Natural killer cell treated with Interleukin-12 subunit alpha and Interleukin-12 subunit beta and Interleukin-15 and Interleukin-18, amount 100 ng/mL, for 72 hours (primary cell): ENCODE measurements at places on chromosomes 16 and 17. TPM values are rescaled to one million over a fixed set of nuclear protein-coding genes. Genes with fewer than 3 reads are reported as not detected.

DNA sequence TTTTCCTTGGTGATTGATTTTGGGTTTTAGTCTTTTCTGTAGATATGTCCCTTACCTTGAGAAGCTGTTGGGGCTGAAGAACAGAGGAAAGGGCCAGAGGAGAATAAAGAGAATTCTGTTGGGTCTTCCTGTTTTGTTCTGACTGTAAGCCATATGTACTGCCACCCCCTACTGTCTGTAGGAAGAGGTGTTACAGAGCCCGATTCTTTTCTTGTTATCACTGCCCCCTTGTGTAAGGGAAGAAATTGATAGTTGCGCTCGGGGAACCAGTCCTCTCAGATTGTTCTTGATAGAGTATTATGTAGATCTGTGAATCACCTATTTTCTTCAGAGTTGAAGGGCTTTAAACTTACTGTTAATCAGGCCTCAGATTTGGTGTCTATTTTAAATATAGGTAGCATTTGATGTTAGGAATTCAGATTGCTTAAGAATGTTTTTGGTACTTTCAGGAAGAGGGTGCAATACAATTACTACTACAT is 2.4 kb downstream of the TANC2 start:
- peak; percentile 65 for DNase-seq

GRCh38 chr16:9542165-9542755 is 450.8 kb downstream of the HAPSTR1 start:
- no peak for DNase-seq

GRCh38 chr17:17172001-17172939 is 33.9 kb downstream of the PLD6 start:
- no peak for DNase-seq

- DNase-seq, result no peak
Measured at GRCh38 chr17:9959377-9959981, 54.4 kb upstream of the RCVRN start.

DNA sequence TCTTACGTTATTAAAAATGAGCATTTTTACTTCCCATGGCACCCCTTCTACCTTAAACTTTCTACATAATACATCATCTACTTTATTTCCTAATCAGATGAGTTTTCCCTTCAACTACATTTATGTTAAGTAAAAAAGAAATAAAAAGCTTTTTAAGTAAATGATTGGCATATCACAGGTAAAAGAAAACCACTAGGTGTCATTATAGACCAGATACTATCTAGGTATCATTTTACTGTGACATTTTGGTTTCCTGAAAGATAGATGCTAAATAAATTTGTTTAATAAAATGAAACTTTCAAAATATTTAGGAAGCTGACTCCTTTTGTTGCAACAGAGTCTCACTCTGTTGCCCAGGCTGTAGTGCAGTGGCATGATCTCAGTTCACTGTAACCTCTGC is 3.8 kb upstream of the CMTM1 start:
- no peak for DNase-seq

DNA sequence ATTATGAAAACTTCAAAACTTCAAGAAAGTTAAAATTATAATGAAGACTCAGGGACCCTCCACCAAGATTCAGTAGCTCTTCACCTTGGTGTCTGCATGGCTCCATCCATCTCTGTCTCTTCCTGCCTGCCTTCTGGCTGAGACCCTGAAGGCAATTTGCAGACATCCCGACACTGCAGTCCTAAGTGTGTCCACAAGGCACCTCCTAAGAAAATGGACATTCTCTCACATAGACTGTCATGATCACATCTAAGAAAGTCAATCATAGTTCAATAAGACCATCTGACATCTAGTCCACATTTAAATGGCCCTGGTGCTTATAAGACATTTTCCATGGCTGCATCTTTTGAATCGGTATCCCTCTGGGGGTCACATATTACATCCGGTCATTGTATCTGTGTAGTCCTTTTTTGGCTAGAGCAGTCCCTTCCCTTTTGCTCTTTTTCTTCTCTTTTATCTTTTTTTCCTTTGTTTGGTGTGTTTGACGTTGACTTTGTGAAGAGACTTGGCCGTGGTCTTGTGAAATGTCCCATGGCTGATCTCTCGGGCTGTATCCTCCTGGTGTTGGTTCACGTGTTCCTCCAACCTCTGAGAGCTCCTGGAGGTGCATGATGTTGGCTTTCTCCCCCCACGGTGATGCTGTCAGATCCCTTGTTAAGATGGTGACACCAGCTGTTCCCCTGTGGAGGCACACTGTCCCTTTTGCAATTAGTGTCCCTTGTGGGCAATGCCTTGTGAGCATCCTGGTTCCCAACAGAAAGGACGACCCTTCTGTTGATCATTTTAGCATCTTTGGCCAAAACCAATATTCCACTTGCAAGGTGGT is 5.0 kb upstream of the TNFRSF13B start:
- no peak for DNase-seq

DNA sequence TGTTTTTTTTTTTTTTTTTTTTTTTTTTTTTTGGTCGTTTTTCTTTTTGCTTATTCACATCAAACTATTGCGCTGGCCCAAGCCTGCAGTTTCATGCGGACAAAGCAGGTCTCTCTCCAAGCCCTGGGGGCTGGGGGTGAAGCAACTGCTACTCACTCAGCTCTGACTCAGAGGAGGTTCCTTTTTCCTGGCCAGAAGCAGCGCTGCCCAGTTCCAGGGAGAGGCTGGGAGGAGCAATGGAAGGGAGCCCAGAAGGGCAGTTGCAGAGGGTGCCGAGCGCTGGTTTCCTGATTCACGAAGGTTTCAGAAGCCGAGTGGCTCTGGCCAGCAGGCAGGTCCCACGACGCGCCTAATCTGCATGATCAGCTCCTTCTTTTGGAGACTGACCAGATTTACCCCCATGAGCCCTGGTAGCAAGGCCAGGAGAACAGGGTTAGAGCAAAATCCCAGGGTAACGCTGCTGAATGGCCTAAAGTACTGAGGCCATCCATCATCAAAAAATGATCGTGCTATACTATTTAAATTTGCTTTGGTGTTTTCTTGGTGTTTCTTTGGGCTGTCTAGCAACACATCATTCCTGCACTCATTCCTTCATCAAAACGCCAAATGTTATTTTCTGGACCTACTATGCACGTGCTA is 144.7 kb upstream of the SOX9 start:
- DNase-seq, result no peak

DNA sequence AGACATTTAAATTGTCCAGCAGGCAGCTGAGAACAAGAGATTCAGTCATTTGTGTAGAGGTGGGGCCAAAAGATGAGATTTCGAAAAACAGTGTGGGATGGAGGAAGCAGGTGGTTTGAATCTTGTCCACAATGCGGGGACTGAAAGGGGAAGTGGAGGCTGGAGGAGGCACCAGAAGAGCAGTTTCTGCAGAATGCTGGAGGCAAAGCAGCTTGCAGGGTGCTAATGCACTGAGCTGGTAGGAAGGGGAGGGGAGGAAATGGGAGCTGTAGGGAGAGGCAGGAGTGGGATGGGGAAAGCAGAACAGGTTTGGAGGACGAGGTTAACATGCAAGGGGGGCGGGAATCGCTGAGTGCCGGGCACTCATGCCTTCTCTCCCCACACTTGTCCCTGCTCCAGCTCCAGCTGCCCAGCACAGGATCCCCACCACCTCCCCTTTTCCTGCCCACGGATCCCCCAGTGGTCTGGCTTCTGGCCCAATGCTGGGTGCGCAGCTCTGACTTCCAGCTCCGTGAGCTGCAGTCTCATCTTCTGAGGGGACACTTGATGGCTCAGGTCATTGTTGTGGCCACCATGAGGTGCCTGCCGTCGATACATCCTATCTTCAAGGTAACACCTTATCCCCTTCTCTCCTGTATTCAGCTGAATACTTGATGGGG is 9.4 kb downstream of the C17orf100 start:
- DNase-seq, result no peak

- DNase-seq, result peak; percentile 98
Measured at GRCh38 chr17:59155439-59156177, at the start of gene PRR11. PRR11 (plus strand) TSS chr17:59155746; CDS start chr17:59169753, 14,007 bp downstream.

- DNase-seq, result no peak
Measured at GRCh38 chr16:57483725-57484514, 2.4 kb downstream of the DOK4 start.

The PDILT gene
- not detected for total RNA-seq

GRCh38 chr17:50687200-50688066 is 20.3 kb downstream of the ANKRD40 start:
- DNase-seq, result no peak

The MFAP4 gene
- total RNA-seq, result not detected

DNA sequence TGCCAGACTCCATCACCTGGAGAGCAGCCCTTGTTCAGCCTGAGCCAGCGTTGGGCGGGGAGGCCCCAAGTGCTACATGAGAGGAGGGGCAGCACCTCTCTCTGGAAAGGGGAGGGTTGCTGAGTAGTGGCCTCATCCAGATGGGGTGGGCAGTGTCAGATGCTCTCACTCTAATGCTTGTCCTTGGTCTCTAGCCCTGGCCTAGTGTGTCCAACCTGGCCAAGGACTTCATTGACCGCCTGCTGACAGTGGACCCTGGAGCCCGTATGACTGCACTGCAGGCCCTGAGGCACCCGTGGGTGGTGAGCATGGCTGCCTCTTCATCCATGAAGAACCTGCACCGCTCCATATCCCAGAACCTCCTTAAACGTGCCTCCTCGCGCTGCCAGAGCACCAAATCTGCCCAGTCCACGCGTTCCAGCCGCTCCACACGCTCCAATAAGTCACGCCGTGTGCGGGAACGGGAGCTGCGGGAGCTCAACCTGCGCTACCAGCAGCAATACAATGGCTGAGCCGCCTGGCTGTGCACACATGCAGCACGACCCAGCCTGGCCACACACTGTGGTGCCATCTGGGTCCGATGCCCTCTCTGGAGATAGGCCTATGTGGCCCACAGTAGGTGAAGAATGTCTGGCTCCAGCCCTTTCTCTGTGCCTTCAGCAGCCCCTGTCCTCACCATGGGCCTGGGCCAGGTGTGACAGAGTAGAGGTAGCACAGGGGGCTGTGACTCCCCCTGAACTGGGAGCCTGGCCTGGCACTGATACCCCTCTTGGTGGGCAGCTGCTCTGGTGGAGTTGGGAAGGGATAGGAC is 4.3 kb downstream of the CTRL start:
- no peak for DNase-seq

GRCh38 chr17:14525551-14526455 is 224.9 kb downstream of the HS3ST3B1 start:
- no peak for DNase-seq

GRCh38 chr16:1763521-1764511 is 7.5 kb downstream of the NME3 start:
- DNase-seq, result no peak

GRCh38 chr17:60164164-60164563 is 14.4 kb downstream of the CA4 start:
- no peak for DNase-seq

DNA sequence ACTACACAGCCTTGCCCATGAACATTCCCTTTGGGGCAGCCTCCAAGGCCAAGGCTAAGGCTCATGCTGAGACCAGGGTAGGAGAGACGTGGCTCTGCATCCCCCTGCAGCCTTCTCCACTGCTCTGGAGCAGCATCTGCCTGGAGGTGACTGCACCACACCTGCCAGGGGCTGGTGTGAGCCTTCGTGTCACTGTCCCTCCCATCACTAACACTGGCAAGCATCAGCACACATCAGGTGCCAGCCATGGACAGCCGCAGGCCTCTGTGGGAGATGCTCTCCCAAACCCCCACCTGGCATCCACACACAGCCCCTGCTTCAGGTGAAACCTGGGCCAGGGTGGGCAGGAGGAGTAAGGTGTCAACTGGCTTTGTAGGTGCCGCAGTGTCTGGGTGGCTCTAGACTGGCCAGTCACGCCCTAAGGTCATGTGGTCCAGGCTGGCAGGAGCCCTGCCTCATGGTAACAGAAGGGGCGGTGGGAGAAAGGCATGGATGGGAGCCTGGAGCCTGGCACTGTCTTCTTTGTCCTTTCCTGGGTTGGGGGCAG is 18.1 kb upstream of the MTSS2 start:
- DNase-seq, result no peak

DNA sequence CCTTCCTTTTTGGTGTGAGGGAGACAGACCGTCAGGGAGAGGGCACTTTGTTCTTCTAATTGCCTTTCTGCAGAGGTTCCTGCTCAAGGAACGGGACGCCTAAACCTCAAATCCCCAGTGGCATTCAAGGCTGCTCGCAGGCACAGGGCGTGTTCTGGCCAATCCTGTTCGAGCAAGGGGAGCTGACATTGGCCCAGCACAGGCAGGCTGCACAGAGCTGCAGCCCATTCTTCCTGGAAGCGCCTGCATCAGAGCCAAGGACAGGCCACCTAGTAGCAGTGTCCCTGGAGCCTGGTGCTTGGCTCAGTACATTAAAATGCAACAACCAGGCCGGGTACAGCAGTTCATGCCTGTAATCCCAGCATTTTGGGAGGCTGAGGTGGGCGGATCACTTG is 72.2 kb upstream of the CREBBP start:
- peak; percentile 32 for DNase-seq

DNA sequence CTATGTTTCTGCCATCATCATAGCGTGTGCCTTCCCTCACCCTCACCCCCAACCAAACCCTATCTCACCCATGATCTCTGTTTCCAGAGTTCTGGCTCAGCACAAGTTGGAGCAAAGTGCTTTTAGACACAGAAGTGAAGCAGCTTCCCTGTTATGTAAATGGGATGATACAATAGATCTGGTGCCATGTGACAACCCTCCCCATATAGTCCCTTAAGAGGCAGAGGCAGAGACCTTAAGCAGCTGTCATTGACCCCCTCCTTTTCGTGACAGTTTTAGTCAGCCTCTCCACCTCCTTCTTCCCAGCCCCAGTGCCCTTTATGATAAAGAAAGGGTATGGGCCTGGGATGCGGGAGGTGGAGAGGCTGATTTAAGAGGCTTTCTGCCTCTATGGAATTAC is 40.3 kb upstream of the MED13 start:
- no peak for DNase-seq

The TBC1D26 gene
- not detected for total RNA-seq

The KLHL10 gene
- not detected for total RNA-seq

The TPSD1 gene
- not detected for total RNA-seq

The SPN gene
- total RNA-seq, result 132 TPM

GRCh38 chr16:27314161-27314723 is 468 bp downstream of the IL4R start:
- DNase-seq, result peak; percentile 74

The ASPA gene
- total RNA-seq, result not detected

DNA sequence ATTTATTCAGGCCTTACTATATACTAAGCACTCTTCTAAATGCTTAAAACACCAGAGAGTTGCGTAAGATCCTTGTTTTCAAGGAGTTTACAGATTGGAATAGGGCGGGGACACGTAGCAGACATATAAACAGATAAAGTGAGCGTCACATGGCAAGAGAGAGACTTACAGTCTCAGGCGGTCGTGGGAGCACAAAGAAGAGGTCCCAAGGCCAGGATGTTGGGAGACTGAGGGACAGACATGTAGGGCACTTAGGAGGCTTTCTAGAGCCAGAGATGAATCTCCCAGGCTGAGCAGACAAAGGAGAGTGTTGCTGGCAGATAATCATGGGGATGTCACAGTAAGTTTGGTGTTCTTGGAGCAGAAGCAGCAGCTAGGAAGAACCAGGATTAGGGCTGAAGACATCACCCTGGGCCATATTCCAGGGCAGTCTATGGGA is 119.1 kb upstream of the ANKFN1 start:
- no peak for DNase-seq

GRCh38 chr17:15414532-15415306 is 52.7 kb downstream of the CDRT4 start:
- DNase-seq, result no peak

The MLKL gene
- total RNA-seq, result 17.1 TPM

- no peak for DNase-seq
Measured at GRCh38 chr17:65865715-65866425, 304.4 kb upstream of the AXIN2 start.

The KPNA2 gene
- 218 TPM for total RNA-seq
